ENCODE measurements at places on chromosomes 3 and 15.

DNA sequence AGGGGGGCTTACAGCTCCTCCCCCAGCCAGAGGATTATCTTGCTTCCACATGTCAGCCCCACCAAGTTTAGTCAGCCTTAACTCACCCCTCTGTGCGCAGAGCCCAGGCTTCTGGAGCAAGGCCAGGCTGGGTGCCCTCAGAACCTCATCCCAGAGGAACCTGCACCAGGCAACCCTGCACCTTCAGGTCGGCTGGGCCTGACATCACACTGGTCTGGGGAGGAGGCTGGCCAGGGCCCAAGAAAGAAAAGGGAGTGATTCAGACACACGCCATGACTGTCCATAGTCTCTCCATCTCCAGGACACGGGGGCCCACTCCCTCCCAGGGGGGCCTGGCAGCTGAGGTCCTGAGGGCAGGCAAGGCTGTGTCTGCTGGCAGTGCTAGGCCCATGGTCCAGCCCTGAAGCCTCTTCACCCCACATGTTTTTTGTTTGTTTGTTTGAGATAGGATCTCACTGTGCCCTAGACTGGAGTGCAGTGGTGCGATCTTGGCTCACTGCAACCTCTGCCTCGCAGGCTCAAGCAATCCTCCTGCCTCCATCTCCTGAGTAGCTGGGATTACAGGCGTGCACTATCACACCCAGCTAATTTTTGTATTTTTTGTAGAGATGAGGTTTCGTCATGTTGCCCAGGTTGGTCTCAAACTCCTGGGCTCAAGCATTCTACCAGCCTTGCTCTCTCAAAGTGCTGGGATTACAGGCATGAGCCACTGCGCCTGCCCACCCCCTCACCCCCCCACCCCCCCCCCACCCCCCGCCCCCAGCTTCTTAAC is 11.1 kb downstream of the TNK2 start:
- no peak for DNase-seq

GRCh38 chr15:90873998-90874605 is 5.7 kb downstream of the FURIN start:
- DNase-seq = no peak

GRCh38 chr3:178875836-178876235 is 195.8 kb downstream of the ZMAT3 start:
- DNase-seq = no peak

GRCh38 chr3:116386168-116386567 is 59.1 kb downstream of the LSAMP start:
- DNase-seq = no peak

- no peak for DNase-seq
Measured at GRCh38 chr15:27412415-27412814, 441.4 kb downstream of the GABRG3 start.

DNA sequence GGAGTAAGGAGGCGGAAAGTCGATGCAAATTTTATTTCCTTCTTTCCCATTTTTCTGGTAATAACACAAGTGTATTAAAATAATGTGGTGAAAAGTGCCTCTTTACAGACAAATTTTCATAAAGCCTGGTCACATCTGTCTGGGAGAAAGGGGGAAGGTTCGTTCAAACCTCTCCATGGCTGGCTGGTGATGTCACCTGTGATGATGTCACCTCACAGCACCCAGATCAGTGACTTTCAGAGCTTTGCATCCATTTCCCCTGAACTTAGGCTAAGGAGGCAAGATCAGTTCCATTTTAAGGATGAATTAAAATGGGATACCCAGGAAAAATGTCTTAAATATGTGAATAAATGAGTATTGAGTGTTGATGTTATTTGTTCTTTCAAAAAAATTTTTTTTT is 34.1 kb downstream of the ATP10A start:
- no peak for DNase-seq

- DNase-seq = no peak
Measured at GRCh38 chr3:110164632-110165369, 827.5 kb upstream of the DPPA4 start.

DNA sequence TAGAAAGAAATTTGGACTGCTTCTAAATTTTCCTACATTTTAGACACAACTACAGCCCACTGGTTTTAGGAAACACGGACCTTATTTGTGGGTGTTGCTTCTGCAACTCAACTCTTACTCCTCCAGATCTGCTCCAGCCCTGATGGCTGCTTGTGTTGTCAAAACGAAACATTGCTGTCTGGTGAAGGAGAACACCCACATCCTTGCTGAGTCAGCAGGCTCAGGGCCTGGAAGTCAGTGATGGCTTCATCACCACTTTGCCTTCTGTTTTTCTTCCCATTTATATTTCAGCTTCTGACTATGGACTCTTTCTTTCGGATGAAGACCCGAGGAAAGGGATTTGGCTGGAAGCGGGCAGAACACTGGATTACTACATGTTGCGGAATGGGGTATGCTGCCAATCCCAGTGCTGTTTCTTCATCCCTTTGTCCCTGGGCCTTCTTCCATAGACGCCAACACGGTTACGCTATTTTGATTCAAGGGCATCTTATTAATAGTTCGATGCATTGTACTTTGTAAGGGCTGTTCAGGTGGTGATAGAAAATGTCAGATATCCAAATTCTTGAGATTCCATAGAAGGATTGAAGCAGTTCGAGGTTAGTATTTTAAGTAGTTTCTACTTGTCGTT is 392.6 kb upstream of the TPM1 start:
- no peak for DNase-seq

GRCh38 chr3:50515565-50516439 is 12.4 kb upstream of the CACNA2D2 start:
- DNase-seq = no peak

DNA sequence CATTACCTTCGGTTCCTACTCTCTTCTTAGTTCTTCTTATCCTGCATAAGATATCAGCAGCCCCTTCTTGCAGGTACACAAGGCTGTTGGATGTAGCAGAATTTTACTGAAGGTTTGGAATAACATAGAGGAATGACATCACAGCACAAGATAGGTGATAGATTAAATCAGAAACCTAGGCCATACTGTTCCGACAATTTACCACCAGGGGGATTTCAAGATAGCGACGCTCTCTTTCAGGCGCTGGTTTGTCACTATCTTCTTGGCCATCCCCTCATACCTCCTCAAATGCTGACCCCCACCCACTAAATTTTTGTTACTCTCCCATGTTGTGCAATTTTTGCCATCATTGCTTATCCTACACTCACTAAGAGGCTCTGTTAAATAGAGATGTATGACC is 3.5 kb downstream of the SIDT1 start:
- DNase-seq = no peak

- no peak for DNase-seq
Measured at GRCh38 chr3:74041068-74041675, 416.4 kb upstream of the PDZRN3 start.

DNA sequence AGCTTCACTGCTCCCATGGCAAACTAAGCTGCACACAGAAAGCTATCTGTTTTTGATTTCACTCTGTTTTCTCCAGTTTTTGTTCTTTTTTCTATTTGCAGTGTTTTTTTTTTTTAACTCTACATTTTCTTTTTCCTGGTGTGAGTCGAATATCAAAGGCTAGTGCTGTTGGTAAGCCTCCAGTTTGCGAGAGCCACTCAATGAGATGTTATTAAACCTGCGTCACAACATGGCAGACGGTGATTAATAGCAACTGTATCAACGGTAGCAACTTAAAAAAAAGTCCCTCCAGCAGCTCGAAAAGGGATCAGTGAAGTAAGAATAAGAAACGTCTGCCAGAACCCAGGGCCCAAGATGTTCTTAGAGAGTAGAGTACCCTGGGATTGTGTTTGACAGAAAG is 84.1 kb downstream of the MEIS2 start:
- DNase-seq = no peak

GRCh38 chr3:183745300-183746098 is 47.9 kb downstream of the YEATS2 start:
- no peak for DNase-seq

GRCh38 chr3:30496066-30496966 is 110.1 kb upstream of the TGFBR2 start:
- no peak for DNase-seq

- no peak for DNase-seq
Measured at GRCh38 chr15:88489321-88489720, 21.8 kb downstream of the MRPS11 start.

DNA sequence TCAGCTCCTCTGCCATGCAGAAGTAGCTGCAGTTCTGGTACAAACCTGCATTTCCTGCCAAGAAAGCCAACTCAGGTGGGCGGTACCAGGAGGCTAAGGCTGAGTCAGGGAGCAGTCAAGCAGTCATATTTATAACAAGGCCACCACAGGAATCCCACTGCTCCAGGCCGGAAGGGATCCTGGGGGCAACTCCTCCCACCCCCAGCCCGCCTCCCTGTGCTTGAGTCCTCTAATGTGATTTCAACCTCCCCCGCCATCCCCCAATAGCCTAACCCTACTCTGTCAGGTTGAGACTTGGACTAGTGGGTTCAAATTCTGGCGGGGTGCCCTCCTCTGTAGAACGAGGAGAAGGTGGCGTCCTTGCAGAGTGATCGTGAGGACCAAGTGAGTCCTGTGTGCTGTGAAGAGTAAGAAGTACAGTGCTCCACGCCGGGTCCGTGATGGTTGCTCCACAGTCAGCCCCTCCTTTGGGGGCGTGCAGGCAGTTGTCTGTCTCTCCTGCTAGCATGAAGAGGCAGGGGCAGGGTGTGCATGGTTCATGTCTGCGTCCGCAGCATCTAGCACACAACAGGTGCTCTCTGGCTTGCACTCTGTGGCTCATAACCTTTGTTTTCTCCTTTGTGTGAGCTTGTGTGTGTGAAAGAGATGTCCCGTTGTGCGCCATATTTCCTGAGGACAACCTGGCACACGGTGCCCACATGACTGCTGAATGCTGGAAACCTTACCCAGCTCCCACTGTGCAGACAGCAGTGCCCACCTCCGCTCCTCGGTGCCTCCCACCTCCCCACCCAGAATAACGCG is 78.3 kb downstream of the SMAD6 start:
- DNase-seq = no peak

DNA sequence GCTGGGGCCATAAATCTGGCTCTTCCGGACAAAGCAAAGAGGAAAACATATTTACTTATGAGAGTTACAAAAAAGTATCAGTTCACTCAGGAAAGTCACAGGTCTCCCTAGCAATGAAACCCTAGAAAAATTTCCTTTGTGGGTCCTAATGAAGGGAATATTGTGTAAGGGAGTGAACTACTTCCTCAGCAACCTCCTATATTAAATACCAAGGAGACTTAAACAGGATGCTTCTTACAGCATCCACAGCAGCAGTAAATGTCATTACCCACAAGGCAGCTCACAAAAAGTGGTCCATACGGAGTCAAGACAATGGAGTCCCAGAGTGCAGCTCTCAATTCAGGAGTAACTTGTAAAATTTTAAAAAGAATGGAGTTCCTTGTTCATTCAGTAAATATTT is 14.9 kb upstream of the SLC24A5 start:
- DNase-seq = no peak

- DNase-seq = no peak
Measured at GRCh38 chr15:94749811-94750617, 518.7 kb downstream of the MCTP2 start.

DNA sequence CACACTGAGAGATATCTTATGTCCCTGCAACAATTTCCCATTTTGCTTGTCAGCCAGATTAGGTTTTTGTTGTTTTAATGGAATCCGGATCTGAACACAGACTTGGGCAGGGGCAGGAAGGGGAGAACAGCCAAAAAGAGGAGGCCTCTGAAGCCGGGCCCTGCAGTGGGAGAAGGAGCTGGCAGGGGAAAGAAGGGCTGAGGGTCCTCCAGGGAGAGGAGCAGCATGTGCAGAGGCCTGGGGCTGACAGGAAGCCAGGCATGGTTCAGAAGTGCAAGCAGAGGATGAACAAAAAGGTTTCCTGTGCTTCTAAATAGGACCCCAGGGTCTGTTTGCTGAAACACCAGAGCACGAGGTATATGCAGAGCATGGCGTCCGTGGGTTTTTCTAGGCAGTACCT is 49.1 kb upstream of the POMGNT2 start:
- DNase-seq = no peak

- no peak for DNase-seq
Measured at GRCh38 chr3:148379763-148380382, 317.8 kb upstream of the AGTR1 start.

DNA sequence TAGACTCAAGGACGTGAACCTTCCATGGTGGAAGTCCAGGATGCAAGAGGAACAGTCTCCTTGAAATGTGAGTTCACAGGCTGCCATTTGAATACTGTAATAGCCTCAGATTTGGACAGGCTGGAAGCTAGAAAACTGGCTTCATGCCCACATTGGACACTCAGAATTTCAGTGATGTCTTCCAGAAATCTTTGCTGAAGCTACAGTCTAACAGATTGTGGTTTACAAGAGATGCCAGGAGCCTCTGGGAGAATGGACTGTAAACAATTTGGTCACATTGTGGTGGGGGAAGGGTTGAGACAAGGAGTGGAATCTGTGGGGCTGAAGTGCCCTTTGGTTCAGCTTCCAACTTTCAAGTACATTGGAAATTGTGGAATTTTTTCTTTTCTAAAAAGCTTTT is 252.0 kb upstream of the PROK2 start:
- no peak for DNase-seq

Data from activated gamma-delta T cell (primary cell).